ENCODE measurements at places on chromosomes 12 and 14.

DNA sequence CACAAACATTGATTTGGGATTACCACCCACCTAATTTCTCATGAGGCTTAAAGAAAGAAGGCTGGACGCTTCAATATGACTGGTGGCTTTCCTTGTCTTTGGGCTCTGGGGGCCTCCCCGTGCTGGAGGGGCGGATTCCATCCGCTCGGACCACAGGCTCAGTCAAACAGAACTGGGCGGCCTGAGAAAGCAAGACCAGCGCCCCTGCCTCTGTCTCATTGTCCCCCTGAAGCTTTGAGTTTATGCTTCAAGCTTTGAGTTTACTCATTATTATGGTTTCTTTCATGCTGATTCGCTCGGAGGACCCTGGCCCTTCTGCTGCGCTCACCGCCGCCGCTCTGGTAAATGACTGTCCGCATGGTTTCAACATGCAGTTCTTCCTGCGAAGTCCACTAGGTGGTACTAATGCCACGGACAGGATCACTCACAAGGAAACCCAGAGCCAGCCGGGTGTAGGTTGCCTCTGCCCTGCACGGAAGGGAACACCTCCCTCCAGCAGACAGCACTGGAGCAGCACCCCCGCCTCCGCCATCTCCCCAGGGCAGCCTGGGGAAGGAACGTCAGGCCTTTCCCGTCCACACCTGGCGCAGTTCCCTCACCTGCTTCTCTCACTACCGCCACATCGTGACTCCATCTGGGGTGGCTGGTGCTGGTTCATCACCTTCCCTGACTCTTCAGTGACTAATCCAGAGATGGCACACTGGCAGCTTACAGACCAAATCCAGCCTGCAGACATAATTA is 13.2 kb upstream of the TIGAR start:
- peak; percentile 78 for DNase-seq

- DNase-seq, result no peak
These were observed 163.9 kb downstream of the RBM19 start for GRCh38 chr12:113802000-113802749.

DNA sequence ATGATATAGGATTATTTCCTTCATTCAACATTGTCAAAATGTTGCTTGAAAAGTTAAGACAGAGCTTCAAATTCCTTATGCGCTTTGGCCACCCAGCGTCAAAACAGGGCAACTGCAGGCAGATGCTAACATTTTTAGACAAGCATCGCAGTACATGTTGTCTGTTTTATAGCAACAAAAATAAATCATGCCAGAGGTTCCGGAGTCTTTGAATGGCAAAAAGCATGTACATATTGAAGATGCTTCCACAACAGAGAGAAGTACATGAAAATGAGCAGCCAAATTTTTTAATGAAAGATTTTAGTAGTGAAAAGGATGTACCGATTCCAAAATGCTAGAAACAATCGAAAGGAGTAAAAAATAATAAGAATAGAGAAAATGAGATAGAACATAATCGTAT is 49.8 kb upstream of the USP15 start:
- DNase-seq, result no peak

- no peak for DNase-seq
These were observed 905.4 kb downstream of the SLC16A7 start for GRCh38 chr12:60501124-60501729.

DNA sequence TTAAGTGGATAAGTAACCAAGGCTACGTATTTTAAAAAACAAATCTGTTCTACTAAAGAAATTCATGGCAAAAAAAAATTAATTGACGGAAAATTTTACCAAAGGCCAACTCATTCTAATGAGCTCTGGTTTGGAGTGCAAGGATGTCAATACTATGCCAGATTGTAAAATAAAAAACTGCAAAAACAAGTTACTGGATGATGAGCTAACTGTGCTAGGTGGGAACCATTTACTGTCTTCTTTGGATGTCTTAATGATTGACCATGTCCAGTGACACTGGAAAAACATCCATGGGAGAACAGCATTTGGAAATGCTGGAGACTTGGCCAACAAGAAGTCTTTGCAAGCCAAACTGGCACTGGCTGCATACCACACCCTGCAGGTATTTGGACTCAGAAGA is 41.6 kb downstream of the KITLG start:
- no peak for DNase-seq

- no peak for DNase-seq
These were observed 25.8 kb downstream of the SLC39A9 start for GRCh38 chr14:69424149-69424923.
